ENCODE measurements at places on chromosomes 11 and 22.

DNA sequence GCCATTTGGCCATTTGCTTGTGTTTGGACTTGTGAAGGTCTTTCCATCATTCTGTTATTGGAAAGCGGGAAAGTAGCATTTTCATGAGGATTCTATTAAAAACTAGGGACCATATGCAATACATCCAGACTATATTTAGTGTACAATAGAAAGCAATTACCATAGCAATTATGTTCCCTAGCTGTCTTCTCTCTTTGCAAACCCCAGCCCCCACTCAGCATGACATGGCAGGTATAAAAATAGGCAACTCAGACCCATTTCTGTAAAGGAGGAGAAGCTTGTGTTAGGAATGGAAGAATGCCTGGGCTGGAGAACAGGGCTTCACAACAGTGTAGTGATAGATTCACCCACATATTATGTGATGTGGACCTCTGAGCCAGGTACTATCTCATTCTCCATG, 12.4 kb downstream of the OR51B6 start:
- DNase-seq, result no peak

- DNase-seq, result peak; percentile 72
Measured at GRCh38 chr11:13073119-13073981, 64.2 kb downstream of the RASSF10 start.

DNA sequence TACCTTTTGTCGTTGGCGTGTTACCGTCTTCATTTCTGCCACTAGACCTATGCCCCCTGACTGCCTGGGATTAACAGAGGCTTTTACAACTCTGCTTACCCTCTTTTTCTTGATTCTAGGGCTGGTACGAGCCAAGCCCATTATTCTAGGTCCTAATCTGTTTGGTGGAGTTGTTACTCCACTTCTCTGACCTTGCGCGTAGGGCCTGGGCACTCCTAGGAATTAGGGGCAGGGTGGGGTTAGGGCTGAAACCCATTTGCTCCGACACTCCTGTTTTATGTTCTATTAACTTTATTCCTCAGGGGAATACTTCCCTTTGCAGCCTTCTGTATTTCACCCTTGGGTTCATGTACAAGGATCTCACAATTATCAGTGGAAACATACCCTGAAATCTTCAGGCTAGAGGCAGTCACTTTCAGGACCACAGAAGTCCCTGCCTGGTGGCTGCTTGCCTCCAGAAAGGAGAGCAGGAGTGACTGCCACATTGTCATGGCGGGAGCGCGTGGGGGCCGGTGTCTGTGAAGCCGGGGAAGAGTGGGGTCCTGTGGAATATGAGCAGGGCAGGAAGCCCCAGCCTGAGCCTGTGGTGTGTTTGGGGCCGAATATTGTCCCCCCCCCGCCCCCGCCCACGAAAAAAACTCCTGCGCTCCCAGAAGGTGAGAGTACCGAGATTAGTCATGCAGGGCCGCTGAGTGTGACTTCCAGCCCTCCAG, 731 bp upstream of the SLC37A2 start:
- DNase-seq, result no peak

- DNase-seq, result no peak
Measured at GRCh38 chr11:47879259-47880158, 31.4 kb upstream of the NUP160 start.

DNA sequence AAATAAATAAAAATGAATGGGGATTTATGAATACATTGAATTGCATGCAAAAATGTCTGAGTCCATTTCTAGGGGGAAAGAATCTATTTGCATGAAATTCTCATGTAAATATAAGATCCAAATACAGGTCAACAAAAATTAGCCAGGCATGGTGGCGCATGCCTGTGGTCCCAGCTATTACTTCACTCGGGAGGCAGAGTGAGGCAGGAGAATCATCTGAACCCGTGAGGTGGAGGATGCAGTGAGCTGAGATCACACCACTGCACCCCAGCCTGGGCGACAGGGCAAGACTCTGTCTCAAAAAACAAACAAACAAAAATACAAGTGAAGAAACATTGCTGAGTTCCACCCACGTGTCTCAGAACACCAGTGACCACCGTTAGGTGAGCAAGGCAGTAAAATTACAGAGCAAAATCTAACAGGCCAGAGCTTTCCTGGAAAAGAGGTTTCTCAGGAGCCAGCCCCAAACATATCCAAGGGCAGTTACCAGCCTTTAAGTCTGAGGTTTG, 17.3 kb downstream of the PACSIN2 start:
- DNase-seq, result no peak

DNA sequence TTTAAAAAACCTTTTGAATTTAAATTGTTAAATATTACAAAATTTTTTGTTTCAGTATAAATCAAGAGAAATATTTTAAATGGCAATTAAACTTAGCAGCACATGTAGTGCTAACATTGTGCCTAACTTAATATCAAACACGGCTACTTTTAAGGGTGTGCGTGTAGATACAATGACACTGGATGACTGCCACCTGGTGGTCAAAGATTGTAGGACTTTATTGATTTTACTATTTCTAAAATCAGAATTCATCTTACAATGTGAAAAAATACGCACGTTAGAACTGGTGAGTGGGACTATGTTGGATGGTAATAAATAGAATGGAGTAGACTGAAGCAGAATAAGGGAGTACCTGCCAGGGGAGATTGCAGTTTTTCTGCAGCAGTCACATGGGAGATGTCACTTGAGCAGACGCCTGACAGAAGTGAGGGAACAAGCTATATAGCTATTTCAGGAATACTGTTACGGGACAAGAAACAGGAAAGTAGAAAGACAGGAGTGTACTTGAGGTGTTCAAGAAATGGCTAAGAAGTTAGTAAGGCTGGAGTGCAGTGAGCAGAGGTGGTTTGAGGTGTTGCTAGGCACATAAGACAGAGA, 52.9 kb downstream of the UVRAG start:
- no peak for DNase-seq

- DNase-seq, result no peak
Measured at GRCh38 chr11:12859872-12860657, 149.1 kb upstream of the RASSF10 start.

DNA sequence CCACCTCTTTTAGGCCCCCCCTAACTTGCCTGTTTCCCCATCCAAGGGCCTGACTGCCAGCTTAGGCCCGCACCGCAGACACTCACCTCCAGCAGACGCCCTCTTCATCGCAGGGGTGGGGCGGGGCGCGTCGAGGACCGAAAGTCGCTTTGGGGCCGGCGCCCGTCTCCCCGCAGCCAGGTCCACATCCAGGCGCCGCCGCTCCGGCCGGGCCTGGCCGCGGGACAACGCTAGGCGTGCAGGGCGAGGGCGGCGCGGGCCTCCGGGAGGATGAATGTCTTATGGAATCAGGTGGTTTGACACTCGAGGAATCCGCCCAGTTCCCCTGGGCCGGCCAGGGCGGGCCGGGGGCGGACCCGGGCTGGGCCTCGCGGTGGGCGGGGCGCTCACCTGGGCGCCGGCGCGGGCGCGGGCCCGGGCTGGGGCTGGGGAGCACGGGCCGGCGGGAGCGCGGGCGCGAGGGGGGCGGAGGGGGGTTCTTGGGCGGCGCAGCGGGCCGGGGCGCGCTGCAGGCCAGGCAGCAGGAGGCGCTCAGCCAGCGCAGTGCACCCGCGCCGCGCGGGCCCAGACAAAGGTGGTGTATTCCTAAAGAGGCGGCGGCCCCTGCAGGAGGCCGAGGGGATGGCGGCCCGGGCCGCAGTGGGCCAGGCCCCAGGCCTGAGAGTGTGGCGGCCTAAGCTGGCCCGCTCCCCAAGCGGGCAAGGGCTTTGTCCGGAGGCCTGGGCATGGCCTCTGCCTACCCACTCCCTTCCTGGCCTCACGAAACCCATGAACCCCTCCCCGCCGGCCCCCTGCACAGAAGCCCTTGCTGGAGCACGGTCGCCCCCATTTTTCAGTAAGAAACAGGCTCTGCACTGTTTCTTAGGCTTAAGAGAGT, 177.6 kb downstream of the IGLL1 start:
- no peak for DNase-seq

GRCh38 chr11:79062814-79063762, 377.7 kb downstream of the TENM4 start:
- no peak for DNase-seq

DNA sequence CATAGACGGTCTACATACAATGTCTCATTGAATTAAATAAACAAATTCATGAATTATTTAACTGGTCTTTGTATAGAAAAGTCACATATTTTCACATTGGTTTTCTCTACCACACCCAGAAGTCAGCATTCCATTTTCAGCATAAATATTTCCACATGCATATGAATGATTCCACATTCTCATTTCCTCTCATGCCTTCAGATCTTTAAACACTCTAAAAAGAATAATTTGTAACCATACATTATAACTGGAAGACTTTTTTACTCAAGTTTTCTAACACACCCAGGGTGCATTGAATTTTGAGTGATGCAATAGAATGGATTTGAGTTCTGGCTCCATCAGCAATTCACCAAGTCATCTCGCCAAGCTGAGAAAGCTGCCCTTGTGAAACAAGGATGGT, 501.8 kb upstream of the TENM4 start:
- DNase-seq, result no peak

GRCh38 chr11:64619811-64620380, 28.9 kb downstream of the SLC22A12 start:
- DNase-seq, result no peak

DNA sequence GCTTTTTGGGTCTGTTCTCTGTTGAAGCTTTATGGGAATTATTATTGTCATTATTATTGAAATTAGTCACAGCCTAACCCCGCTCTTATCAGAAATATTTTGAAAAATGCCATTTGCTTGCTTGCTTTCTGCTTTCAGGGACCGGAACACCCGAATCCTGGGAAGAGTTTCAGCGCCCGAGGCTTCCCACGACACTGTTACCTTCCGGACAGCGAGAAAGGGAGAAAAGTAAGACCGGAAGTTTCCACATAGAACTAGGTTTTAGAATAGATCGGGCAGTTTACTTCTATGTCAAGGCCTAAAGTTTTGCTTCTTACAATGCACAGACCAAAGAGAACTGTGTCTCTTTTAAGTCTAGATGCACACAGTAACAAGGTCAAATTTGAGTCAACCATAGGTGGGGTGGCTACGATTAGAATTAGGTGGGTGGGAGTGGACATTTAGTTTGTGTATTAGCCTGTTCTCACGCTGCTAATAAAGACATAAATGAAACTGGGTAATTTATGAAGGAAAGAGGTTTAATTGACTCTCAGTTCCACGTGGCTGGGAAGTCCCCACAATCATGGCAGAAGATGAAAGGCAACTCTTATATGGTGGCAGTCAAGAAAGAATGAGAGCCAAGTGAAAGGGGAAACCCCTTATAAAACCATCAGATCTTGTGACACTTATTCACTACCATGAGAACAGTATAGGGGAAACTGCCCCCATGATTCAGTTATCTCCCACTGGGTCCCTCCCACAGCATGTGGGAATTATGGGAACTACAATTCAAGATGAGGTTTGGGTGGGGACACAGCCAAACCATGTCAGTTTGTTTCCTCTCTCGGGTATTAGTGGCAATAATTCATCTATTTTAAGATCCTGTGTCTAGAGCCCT, 12.9 kb downstream of the MPEG1 start:
- no peak for DNase-seq

GRCh38 chr22:49295851-49296560, 531.7 kb downstream of the BRD1 start:
- no peak for DNase-seq

DNA sequence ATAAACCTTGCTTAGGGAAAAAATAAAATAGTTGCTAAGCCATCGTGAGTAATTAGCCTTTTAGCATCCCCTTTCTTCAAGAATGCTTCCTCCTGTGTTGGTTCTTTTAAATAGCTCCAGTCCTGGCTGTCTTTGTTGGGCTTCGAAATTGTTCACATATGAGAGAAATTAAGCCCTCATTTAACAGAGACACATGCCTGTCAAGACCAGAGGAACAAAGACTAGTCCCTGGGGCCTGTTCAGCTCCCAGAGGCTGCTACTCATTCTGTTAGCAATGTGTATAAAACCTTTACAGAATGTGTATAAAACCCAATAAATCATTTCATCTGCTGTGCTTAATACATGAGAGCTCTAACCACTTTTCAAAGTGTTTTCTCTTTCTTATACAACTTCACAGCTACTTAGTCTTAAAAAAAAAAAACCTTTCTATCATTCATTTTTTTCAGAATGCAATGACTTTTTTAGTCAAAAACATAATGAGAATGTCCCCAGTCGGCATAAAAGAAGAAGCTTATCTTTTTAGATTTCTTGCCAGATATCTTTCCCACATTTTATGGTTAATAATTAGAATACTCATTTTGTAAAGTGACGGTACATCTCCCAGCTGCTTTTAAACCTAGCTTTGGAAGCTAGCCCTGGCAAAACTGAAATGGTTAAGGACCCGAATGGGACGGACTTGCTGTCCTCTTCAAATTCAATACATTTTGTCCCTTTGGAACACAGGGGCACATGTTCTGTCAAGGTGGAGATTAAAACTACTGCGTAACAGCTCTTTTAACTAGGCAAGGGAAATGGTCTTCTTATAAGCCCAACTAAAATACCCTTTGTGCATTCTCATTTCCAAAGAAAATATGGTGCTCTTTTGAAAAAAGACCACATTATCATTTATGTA, 186.1 kb downstream of the SOX6 start:
- DNase-seq, result no peak

- no peak for DNase-seq
Measured at GRCh38 chr22:36606114-36606513, 77.1 kb upstream of the EIF3D start.

- no peak for DNase-seq
Measured at GRCh38 chr11:71311176-71311925, 59.0 kb upstream of the SHANK2 start.

DNA sequence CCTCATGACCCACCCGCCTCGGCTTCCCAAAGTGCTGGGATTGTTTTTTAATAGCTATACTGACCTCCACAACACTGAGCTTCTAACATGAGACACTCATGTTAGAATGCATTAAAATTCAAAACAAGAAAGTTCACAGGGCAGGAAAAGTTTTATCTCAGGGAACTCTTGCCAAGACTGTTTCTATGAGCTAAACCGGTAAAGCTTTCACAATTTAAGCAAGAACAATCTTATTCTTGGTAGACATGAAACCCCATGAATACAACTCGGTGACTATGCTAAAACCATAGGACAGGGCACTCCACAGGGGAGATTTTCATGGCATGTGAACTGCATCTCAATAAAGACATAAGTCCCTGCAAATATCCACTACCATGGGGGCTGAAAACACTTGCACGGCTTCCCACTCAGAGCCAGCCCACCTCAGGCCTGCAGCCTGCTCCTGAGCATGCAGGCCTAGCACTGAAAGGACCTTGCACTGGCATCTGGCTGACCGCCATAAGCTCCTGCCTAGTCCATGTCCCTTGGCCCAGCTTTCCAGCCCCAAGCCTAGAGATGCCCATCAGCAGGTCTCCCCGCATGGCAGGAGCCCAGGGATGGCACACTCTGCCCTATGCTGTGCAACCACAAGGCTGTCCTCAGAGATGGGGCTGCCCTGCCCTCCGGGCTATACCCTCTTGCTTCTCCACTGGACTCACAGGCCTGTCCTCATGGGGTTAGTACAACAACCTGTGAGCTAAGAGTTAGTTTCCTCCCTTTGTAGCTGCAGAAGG, 58.4 kb downstream of the DGCR2 start:
- no peak for DNase-seq

GRCh38 chr11:124950601-124951330, 3.2 kb upstream of the CCDC15 start:
- no peak for DNase-seq

GRCh38 chr22:39943953-39944872, 16.0 kb upstream of the TMA7B start:
- DNase-seq, result no peak
